ENCODE measurements at places on chromosomes 3 and 15. TPM values are rescaled to one million over a fixed set of nuclear protein-coding genes. Genes with fewer than 3 reads are reported as not detected.

The PDCD7 gene
- 27.1 TPM for total RNA-seq

The IL17RB gene
- total RNA-seq: not detected

The CCDC54 gene
- not detected for total RNA-seq

The SAMD7 gene
- total RNA-seq: not detected

The MAGI1 gene
- 6.4 TPM for total RNA-seq

The LNP1 gene
- 2.7 TPM for total RNA-seq

The RFX7 gene
- total RNA-seq: 13.2 TPM

The TXNRD3 gene
- 6.7 TPM for total RNA-seq

The ZCWPW2 gene
- 0.39 TPM for total RNA-seq

The IL17RE gene
- 0.88 TPM for total RNA-seq

The AEN gene
- total RNA-seq: 21.5 TPM

The FBXW12 gene
- total RNA-seq: not detected

The TICRR gene
- 6.3 TPM for total RNA-seq
